ENCODE measurements at places on chromosomes 1 and 21.

- DNase-seq, result no peak
Observed at GRCh38 chr1:184635347-184635979, 119.2 kb downstream of the EDEM3 start.

DNA sequence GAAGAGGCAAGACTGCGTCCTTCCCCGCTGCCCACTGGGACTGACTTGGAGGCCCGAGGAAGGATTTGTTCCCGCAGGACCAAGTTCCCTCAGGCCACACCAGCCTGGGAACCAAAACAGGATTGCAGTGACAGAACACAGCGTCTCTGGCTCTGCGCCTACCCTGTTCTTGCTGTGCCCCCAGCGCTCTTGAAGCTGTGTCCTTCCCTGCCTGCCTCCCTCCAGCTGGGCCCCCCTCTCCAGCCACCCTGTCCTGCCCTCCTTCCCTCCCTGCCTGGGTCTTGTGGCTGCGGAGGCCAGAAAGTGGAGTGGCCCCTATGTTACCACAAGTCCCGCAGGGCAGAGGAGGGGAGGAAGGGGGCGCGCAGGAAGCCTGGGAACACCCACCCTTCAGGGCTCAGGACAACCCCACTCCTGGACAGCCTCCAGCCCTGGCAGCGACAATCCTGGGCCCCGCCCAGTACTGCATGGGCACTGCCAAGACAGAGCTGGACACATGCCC is 164.9 kb downstream of the DYRK1A start:
- no peak for DNase-seq

DNA sequence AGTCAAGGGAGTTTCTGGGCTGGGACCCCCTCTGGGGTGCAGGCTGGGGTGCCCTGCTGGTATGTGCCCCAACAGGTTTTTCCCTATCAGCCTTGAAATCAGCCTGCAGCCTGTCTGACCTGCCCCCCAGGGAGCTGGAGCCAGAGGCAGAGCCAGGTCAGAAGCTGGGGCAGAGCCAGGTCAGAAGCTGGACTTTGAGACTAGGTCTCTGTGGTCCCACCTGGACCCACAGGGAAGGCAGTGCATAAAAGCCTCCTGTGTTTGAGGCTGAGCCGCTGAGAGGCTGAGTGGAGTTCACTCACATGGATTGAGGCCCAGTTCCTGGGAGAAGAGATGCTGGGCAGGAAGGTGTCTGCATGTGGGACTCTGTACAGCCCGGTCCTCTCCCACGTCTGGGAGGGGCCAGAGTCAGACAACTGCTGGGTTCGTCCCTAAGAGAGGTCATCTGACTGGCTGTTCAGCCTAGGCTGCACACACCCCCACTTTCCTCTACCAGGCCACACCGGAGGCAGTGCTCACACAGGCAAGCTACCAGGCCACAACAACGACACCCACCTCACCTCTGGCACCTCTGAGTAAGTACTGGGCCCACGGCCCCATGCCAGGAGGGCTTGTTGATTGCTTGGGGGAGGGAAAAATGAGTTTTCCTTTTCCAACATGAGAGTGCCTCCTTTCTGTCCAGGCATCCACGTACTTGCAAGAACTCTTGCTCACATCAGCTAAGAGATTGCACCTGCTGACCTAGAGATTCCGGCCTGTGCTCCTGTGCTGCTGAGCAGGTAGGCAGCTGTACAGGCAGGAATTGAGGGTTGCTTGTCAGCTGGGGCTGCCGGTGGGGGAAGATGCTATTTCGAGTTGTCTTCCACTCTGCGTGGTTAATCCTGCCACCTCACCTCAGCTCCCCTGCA is at the start of gene ANXA9:
Gene ANXA9 (plus strand): TSS at position 488 of the 908 bp plus-strand sequence. CDS start 814 bp downstream, outside the sequence.
- DNase-seq, result no peak

- DNase-seq, result no peak
Observed at GRCh38 chr1:183313063-183313462, 105.1 kb downstream of the NMNAT2 start.

DNA sequence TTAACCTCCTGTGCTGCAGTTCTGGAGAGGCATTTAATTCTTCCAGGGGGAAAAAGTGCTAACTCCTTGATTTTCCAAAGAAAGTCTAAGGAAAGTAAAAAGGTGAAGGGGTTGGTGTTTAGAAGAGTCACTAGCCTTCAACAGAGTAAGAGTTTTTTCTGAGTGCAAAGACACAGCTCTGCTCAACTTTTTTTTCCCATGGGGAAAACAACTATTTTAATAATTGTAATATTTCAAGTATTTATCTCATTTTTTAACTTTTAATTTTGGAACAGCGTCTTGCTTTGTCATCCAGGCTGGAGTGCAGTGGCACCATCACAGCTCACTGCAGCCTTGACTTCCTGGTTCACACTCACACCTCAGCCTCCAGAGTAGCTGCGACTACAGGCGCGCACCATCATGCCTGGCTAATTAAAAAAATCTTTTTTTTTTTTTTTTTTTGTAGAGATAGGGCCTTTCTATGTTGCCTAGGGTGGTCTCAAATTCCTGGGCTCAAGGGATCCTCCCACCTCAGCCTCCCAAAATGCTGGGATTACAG is 202.6 kb downstream of the APP start:
- DNase-seq, result no peak

GRCh38 chr1:25566730-25567341 is 23.4 kb downstream of the LDLRAP1 start:
- peak; percentile 86 for DNase-seq

DNA sequence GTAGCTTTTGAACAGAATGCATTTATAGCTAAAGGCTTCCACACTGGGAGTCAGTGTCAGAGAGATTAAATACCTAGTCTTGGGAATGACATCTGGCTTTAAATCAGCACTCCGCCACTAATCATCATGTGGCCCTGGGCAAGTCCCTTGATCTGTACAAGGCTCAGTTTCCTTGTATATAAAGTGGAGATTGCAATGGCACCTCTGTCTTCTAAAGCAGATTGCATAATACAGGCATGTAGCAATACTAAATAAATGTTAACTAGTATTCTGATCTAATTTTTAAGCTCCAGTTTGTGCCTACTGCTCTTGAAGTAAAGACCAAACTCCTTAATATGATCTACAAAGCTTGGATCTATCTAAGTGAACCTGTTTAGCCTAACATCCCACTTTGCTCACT is 249.4 kb downstream of the PLPP3 start:
- no peak for DNase-seq

GRCh38 chr21:33259428-33259827 is 6.7 kb upstream of the IL10RB start:
- DNase-seq, result peak; percentile 26

DNA sequence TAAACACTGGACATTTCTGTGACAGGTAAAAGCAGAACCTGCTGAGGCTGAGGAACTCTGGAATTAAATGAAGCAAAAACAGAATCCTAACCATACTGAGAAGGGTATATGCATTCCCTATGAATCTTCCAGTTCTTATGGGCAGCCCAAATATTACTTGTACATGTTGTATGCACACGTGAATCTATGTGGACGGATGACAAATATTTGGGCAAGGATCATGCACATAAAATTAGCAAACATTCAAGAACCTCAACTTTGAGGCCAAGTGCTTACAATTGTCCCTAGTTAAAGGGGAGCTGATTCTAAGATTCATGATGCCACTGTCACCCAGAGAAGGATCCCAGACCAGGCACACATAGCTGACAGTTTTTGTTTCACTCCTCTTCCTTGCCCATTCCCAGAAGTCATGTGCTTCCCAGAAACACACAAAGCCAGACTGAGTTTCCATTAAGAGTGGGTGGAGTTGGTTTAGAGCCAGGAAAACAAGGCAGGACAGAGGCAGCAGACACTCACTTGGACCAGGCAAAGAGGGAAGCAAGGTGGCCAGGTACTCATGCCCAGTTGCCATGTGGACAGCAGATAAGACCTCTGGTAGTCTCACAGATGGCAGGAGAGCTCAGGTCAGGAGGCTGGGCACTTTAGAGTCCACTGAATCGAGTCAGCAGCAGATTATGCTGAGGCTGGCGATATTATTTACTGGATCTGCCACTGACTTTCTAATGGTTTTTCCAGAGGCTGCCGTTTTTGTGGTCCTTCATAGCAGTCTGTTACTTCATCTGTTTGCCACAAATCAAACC is 25.6 kb downstream of the AK2 start:
- peak; percentile 47 for DNase-seq

DNA sequence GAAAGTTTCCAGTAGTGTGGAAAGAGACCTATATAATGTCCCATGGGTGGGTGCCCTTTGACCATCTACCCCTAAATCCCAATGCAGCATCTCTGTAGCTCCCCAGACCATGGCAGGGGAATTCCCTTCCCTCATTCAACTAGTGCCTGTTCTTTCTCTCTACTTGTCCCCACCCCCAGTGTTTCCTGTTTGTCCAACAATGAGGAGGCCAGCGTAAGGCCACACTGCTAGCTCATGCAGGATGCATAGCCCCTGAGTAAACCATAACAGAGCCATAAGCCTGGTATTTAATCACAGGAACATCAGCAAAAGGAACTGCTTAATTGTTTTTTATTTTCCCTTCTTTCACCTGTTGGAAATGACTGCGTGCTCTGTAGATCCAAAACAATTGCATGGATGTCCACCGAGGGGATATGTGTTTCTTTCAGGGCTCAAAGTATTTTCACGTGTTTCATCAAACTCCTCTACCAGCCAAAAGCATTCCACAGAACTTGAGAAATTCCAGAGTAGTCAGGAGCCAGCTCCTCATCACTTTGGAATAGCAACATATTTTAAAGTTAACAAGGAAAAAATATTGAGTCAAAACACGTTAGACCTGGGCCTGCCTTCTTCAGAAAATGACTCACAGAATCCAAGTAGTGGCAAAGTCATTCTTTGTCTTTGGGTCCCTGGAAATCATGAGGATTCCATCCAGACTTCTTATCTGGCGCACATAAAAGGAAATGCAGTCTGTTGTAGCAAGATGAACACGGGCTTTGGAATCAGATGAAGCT is 162.5 kb upstream of the SGIP1 start:
- DNase-seq, result peak; percentile 35

DNA sequence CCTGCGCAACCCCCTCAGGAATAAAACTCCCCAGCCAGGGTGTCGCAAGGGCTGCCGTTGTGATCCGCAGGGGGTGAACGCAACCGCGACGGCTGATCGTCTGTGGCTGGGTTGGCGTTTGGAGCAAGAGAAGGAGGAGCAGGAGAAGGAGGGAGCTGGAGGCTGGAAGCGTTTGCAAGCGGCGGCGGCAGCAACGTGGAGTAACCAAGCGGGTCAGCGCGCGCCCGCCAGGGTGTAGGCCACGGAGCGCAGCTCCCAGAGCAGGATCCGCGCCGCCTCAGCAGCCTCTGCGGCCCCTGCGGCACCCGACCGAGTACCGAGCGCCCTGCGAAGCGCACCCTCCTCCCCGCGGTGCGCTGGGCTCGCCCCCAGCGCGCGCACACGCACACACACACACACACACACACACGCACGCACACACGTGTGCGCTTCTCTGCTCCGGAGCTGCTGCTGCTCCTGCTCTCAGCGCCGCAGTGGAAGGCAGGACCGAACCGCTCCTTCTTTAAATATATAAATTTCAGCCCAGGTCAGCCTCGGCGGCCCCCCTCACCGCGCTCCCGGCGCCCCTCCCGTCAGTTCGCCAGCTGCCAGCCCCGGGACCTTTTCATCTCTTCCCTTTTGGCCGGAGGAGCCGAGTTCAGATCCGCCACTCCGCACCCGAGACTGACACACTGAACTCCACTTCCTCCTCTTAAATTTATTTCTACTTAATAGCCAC is 696 bp downstream of the TGFB2 start:
- DNase-seq, result peak; percentile 66

DNA sequence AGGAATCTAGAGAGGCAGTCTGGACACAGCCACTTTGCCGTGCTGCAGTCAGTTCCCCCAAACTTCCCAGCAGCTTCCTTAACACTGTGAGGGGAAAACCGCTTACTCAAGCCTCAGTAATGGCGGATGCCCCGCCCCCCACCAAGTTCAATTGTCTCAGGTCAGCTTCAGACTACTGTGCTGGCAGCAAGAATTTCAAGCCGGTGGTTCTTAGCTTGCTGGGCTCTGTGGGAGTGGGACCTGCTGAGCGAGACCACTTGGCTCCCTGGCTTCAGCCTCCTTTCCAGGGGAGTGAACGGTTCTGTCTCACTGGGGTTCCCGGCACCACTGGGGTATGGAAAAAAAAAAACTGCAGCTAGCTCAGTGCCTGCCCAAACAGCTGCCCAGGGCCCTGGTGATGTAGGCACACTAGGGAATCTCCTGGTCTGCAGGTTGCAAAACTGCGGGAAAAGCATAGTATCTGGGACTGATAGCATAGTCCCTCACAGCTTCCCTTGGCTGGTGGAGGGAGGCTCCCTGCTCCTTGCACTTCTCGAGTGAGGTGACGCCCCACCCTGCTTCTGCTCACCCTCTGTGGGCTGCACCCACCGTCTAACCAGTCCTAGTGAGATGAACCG is 23.7 kb upstream of the HFM1 start:
- no peak for DNase-seq

DNA sequence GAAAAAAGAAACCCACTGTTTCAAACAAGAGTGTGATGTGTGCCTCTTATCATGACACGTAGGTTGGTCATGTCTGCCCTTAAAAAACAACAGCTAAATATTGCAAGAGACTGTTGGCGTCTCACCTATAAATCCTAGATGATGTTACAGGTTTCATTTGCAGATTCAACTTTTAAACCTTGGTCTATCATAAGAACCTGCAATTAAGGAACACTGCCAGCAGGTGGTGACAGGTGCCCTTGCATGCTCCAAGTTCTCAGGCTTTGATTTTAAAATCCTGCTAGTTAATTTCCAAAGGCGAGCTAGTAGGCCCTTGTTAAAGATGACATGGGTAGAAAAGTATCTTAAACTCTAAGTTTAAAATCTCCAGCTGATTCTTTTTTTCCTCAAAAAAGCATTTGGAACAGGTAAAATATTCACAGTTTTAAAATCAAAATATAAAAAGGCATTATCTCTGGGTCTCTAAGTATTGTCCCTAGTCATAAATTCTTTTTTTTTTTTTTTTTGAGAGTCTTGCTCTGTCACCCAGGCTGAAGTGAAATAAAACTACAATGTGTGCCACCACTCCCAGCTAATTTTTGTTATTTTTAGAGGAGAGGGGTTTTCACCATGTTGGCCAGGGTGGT is 39.1 kb downstream of the CLSTN1 start:
- peak; percentile 45 for DNase-seq

DNA sequence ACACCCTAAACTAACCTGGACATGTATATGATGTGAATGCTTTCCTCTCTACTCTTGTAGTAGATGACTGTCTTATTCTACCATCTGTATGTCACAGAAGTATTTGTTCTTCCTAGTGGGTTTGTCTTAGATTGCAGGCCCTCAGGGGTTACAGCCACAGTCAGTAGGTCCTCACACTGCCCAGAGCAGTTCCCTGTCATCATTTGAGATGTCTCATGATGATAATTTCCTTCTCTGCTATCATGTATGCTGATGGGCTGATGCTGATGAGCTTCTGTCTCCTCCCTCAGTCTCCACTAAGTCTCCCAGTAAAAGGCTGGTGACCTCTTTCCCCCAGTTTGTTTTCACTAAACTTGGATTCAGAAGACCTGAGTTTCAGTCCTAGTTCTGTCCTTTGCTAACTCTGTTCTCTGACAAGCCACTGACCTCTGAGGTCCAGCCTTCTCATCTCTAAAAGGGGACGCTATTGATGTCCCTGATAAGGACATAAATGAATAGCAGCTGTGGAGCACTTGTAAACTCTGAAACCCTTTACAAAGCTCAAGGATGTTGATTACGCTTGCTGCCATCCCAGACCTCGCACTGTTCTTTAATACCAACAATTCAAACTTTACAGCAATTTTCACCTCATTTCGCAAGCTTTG is 3.1 kb upstream of the ETV3 start:
- DNase-seq, result no peak
